ENCODE measurements at places on chromosomes 6 and 20. TPM values are rescaled to one million over a fixed set of nuclear protein-coding genes. Genes with fewer than 3 reads are reported as not detected.

Gene PCMT1
- 98.0 TPM for total RNA-seq

Gene GMEB2
- total RNA-seq = 14.0 TPM

Gene RAET1L
- not detected for total RNA-seq

Gene UNC93A
- total RNA-seq = not detected

Gene PSORS1C2
- not detected for total RNA-seq

Gene RIPPLY2
- total RNA-seq = not detected

Gene MUC21
- not detected for total RNA-seq

Gene GTSF1L
- not detected for total RNA-seq

Gene ADGRF4
- not detected for total RNA-seq

Gene FAM83D
- 11.1 TPM for total RNA-seq
